ENCODE measurements at places on chromosomes 5 and 9.

- DNase-seq, result no peak
Measured at GRCh38 chr9:89224633-89225032, 46.0 kb upstream of the SHC3 start.

- DNase-seq, result no peak
Measured at GRCh38 chr5:9066349-9066748, 479.5 kb downstream of the SEMA5A start.

DNA sequence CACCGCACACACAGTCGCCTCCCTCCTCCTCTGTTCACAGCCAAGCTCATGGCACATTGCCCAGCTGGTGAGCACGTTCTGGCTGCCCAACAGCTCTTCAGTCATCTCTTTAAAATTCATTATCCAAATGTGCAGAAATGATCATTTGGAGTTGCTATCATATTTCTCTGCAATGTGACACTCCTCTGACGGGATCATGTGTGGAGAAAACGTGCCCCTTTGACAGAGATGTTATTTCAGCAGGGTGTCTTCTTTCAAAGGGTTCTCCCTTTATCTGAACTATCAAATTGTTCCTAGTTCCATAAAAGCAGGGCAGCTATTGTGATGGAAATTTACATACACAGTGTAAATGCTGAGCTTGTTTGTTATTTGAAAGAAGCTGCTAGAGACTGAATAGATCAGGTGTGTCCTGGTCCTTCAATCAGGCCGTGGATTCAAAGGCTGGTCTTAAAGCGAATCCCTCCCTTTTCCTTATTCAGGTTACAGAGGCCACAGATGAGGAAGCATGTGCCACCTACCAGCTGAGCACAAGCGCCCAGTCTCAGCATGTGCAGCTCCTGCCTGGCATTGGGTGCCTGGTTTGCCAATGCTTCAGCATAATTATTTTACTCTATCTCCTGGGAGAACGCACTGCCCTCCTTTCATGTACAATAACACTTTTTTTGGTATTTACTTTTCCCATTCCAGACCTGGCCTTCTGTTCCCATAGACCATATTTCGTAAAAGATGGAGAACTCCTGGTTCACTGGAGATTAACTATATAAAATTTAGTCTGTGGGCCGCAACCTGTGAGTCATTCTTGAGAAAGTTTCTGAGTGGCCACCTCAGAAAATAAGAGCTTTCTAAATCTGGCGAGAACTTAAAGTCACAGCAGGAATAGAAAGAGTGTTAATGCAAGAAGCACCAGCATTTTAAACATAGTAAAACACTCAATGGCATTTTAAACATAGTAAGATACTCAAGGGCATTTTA is 433.7 kb downstream of the ENC1 start:
- no peak for DNase-seq

- no peak for DNase-seq
Measured at GRCh38 chr9:116998305-116998704, 311.2 kb downstream of the TRIM32 start.

DNA sequence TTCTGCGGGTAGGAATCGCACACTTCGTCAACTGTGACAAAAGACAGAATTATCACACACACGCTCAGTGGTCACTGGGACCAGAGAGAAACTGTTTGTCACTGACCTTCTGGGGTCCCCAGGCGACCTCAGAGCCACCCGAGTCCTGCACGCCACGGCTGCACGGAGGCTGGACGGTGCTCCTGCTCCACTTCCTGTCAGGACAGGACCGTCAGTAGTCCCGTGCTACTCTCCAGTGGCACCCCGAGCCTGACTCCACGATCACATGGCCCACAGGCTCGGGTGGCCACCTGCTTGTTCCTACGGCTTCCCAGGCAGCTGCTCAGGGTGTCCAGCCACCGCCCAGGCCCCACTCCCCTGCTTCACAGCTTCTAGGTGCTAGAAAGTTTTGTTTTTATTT is 17.9 kb downstream of the MRNIP start:
- DNase-seq, result no peak

- DNase-seq, result no peak
Measured at GRCh38 chr9:91092214-91092613, 269.5 kb downstream of the AUH start.

DNA sequence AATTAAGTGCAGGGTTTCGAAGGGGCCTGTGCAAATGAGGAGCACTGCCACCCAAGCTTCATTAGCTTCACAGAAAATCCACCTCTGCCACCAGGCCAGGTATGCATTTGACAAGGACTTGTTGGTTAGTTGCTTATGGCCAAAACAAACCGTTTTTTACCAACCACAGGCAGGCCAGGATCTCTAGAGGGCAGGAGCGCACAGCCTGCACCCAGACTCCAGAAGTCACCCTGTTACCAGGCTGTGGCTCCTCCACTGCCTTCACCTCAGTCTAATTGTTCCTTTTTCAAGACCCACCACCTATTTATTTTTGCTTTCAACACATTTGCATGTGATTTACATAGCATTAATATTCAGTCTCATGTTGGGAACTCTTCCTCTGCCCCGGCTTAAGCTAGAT is 78.3 kb upstream of the HSPA9 start:
- peak; percentile 53 for DNase-seq

- DNase-seq, result no peak
Measured at GRCh38 chr9:136323371-136323789, 4.0 kb upstream of the GPSM1 start.

DNA sequence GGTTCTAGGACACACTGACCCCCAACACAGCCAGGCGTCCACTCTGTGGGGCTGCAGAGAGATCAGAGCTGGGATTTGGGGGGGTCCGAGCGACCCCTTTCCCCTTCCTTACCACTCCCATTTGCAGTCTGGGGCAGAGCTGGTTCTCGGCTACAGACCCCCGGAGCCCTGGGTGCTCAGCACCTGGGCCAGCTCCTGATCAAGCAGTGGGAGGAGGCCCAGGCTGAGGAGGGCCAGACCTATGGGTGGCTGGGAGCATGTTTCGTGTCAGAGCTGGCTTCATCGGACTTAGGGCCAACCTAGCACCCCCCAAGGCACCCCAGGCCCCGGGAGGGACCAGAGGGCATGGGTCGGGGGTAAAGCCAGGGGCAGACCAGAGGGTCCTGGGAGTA is 7.6 kb downstream of the GRIN1 start:
- DNase-seq, result no peak

DNA sequence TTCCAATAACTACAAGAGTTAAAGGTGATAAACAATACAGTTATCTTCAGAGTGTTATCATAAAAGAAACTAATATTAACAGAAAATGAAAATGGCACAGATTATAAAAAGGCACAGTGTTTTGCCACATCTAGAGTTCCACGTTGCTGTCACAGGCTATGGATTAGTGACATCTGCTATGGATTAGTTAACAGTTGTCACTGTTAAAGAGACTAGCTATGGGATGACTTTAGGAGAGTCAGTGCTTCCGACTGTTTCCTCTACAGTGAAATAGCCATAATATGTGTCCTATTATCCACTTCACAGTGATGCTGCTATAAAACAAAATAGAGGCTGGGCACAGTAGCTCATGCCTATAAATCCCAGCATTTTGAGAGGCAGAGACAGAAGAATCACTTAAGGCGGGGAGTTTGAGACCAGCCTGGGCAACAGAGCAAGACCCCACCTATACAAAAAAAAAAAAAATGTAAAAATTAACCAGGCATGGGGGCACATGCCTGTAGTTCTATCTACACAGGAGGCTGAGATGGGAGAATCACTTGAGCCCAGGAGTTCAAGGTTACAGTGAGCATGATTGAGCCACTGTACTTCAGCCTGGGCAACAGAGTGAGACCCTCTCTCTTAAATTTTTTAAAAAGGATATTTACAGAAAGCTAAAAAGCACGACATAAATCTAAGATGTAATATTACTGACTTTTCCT is 19.7 kb downstream of the MAPKAP1 start:
- peak; percentile 31 for DNase-seq

DNA sequence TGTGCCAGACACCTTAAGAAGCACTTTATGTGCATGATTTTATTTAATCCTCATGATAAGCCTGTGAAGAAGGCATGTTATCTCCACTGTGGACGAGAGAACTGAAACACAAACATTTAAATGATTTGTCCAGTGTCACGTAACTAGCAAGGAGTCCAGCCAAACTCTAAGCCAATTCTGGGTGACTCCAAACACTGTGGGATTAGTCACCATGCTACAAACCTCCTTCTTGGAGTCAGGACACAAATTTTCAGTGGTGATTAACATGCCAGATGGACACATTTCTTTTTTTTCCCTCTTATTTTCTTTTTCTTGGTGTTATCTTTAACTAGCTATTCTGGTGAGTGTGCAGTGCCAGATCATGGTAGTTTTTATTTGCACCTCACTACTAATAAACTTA is 316.8 kb downstream of the NDUFS4 start:
- no peak for DNase-seq

DNA sequence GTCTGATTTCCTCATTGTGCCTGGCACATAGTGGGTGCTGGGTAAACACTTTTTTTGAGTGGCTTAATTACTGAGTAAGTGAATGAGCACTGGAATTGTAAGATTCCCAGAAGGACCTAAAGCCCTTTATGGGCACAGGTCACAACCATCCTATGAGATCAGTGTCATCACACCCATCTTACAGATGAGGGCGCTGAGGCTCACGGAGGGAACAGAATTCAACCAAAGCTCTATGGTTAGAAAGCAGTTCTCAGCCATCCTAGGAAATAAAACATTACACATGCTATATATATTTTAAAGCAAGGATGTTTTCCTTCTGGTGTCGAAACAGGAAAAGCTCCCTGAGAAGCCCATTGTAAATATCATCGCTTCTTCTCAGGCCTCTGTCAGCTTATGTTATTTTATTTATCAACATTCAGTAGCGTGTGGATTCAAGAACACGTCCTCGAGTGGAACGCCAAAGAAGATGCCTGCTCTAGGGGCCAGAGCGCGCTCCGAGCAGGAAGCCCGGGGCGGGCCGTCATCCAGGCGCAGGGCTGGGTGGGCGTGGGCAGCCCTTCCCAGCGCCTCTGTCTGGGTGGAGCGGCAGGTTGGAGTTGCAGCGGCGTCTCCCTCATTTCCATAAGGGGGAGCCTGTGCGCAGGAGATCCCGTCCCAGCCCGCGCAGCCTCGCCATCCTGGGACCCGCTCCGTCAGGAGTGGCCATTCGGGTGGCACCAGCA is 155.8 kb upstream of the SMIM23 start:
- peak; percentile 76 for DNase-seq

DNA sequence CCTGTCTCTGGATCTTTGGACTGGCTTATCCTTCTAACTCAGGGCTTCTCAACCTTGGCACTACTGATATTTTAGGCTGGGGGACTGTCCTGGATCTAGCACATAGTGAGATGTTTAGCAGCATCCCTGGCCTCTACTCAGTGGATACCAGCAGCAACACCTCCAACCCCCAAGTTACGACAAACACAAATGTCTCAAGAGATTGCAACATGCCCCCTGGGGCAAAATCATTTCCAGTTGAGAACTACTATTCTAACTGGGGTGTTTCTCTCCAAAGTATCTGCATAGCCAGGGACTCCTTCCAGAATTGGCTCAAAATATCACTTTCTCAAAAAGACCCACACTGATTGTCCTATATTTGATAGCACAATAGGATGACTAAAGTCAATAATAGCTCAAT is 7.2 kb upstream of the TLR4 start:
- no peak for DNase-seq

DNA sequence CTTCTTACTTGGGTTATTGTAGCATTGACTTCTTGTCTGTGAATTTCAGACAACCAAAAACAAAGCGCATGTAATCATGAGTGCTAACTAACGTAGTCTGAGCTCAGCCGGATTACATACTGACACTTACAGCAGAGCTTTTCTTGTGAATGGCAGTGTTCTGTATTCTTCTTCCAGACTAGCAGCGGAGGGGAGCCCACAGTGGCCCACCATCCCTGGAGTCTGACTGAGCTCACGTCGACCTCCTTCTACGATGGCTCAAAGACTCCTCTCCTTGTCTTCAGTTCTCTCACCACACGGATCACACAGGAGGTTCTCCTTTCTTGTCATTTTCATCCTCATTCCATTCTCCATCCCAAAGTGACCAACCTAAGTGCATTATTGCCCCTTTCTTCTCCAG is 211.4 kb downstream of the CHSY3 start:
- no peak for DNase-seq

DNA sequence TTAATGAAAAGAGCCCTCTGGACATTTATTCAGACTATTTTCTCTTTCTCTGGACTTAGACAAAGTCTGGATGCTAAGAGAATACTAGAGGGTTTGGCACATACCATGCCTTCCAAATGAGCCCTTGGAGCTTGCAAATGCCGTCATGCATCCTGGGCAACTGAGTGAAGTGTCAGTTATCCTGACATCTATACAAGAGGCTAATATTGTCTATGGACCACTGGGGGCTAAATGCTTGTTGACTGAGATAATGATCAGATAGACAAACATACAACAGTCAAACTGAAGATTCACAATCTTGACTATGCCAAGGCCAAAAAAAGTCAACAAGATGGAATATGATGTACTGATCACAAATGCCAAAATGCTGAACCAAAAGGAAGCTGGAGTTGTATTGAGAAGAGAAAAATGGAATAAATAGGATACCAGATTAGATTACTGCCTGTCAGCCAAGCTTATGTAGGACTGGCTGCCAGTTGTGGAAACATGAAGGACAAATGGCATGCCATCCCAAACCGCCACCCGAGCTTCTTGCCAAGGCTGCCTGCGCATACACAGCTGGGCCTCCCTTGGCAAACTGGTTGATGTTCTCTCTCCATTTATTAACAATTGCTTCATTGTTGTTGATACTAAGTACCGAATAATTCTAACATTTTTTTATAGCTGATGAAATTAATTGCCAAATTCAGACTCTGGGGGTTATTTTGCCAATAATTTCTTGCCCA is 240.1 kb upstream of the GRAMD2B start:
- DNase-seq, result no peak

GRCh38 chr5:74534397-74535129 is 106.0 kb downstream of the ENC1 start:
- DNase-seq, result no peak

DNA sequence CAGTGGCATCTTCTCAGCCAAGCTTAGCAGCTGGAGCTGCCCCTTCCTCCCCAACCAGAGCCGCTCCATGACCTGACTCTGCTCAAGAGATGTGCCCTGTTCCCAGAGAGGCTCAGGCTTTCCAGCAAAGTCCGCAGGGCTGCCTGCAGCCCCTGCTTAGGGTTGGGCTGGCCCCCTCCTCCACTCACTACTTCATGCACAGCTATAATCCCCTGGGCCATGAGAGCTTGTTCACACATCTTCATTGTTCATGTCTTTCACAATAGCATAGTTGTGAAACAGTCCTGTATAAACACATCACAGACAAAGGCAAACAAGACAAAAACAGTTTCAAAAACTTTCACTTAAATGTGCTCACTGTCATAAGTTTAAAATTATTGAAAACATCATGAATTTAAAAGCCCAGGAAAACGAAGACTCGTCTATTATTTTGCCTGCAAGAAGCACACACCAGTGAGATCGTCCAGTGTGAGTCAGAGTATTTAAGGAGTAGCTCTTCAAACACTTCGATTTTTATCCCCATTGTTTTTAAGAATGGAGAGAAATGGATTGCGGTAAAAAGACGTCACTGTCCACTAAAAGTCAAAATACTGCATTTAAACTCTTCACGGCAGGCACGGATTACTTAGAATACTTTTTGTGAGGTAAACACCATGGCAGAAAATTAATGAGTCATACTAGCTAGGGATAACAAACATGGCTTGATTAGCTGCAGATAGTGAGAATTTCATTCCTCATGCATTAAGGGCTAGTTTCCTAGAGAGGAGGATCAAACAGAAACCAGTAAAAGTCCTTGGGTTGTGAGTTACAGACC is 40.7 kb upstream of the S1PR3 start:
- DNase-seq, result no peak

GRCh38 chr9:6876195-6876894 is 118.6 kb downstream of the KDM4C start:
- no peak for DNase-seq

Measured in WERI-Rb-1 (cell line).